IPS DF 19.7 (cell line): ENCODE measurements at places on chromosomes 1 and 21.
A peak's percentile ranks its signal among the peaks of the same experiment; 100 is the strongest.

- no peak for DNase-seq
Observed at GRCh38 chr1:153963850-153964331, 554 bp upstream of the SLC39A1 start.

GRCh38 chr1:17706445-17706844 is 48.7 kb upstream of the ACTL8 start:
- DNase-seq = no peak

DNA sequence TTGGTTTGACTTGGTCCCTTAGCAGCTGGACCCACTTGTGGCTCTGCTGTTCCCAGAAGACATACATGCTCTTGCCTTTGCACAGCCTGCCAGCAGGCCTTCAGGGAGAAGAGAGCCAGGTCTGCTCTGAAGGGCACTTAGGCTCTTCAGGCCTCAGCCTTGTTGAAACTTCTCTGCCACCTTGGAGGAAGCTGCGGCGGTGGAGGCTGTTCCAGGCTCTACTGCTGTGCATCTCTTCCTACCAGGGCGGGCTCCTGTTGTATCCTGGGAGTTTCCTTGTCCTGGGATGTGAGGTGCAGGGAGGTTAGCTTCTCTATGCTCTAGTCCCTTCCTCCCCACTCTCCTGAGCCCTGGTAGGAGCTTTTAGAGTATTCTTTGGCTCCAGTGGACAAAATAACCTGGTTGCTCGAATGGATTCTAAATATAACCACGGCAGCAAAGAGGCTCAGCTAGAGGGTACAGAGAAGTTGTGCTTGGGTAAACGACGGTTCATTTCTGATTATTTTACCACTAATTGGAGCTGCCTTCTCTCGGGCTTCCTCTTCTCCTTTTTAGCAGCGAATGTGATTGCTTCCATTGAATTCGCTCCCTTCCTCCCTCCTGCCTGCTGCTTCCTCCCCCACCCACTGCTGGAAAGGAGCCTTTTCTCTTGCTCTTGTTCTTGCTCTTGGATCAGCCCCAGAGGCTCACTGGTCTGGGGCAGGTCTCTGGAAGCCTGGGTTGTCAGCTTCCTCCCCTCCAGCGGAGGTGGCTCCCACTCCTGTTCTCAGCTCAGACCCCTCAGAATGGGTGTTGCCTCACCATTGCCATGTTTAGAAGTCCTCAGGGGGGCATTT is 126.6 kb upstream of the CACNA1E start:
- DNase-seq = no peak

- peak; percentile 50 for DNase-seq
Observed at GRCh38 chr1:8423692-8424538, 106.0 kb downstream of the SLC45A1 start.

DNA sequence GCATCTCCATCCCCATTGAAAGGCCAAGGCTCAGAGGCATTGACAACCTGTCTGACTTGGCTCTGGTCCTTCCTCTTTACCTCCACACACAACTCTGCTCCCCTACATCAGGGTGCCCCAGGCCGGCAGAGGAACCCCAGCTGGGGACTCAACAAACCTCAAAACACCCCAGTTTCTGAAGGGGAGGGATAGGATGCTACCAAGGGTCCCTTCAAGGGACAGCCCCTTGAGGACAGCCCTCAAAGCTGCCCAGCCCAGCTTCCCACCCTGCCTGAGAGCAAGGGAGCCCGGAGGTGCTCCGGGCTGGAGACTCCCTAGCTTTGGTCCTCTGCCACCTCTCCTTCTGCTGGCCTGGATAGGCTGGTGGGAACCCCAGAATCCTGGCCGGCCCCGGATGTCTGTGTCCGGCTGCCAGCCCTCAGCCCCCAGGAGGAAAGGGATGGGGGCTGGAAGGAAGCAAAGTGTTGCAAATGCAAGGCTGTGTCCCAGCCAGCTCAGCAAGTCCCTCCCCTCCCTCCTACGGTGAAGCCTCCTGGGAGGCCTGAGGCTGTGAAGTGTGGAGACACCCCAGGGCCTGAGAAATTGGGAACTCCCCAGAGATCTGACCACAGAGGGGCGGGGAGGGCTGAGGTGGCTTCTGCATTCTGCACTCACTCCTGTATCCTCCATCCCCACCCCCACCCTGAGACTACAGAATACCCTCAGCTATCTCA is 1.1 kb upstream of the MARCKSL1 start:
- no peak for DNase-seq

DNA sequence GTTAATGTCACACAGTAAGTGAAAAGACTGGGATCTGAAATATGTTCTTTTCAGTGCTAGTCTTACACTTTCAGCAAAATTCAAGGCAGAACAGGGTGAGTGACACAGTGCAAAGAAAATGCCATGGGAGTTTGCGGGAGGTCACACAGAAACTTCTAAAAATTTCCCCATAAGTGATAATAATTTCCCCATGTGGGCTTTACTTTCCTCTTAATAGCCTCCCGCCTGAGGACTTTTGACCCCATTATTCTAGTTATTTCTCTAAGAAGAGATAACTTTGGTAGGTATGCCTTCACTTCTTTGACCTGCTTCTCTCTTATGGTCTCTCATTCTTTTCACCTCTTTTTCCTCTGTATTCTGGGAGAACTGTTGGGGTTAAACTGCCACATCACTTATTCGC is 8.1 kb upstream of the DNAH14 start:
- no peak for DNase-seq

DNA sequence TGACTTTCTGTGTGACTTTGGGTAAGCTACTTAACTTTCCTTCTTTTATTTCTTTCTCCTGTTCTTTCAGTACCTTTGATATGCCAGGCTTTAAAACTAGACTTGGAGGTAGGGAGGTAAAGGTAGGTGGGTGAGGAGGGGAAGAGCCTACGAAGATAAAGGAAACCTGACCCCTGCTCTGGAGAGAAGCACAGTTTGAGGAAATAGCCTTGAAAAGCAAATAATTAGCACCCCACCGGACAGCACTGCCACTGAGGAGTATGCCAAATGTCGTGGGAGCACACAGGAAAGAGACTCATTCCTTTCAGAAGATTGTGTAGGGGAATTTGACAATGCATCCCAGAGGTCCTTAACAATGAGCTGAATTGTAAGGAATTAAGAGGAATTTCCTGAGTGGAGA is 65.2 kb upstream of the SPAG17 start:
- DNase-seq = peak; percentile 28

- DNase-seq = no peak
Observed at GRCh38 chr1:169024800-169025271, 81.7 kb upstream of the ATP1B1 start.

GRCh38 chr1:90357995-90358394 is 359.1 kb downstream of the BARHL2 start:
- DNase-seq = no peak
